ENCODE measurements at places on chromosomes 7 and 10.

- no peak for DNase-seq
Measured at GRCh38 chr10:124002391-124003069, 90.9 kb downstream of the CHST15 start.

- no peak for DNase-seq
Measured at GRCh38 chr7:117572856-117573620, 93.2 kb downstream of the CFTR start.

DNA sequence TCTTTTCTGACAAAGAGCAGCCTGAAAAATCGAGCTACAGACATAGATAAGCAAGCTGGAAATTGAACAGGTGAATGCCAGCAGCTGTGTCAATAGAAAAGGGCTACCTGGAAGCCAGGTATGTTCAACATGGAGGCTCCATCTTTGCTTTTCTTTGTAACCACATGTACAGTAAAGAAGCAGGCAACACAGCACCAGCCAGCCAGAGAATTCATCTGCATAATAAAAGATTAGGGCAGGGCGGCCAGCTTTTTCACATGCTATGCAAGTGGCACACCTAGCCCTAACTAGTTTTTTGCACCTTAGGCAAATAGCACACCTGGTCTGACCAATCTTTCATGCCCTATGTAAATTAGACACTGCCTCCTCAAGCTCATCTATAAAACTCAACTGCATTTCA is 25.7 kb downstream of the COG5 start:
- no peak for DNase-seq

DNA sequence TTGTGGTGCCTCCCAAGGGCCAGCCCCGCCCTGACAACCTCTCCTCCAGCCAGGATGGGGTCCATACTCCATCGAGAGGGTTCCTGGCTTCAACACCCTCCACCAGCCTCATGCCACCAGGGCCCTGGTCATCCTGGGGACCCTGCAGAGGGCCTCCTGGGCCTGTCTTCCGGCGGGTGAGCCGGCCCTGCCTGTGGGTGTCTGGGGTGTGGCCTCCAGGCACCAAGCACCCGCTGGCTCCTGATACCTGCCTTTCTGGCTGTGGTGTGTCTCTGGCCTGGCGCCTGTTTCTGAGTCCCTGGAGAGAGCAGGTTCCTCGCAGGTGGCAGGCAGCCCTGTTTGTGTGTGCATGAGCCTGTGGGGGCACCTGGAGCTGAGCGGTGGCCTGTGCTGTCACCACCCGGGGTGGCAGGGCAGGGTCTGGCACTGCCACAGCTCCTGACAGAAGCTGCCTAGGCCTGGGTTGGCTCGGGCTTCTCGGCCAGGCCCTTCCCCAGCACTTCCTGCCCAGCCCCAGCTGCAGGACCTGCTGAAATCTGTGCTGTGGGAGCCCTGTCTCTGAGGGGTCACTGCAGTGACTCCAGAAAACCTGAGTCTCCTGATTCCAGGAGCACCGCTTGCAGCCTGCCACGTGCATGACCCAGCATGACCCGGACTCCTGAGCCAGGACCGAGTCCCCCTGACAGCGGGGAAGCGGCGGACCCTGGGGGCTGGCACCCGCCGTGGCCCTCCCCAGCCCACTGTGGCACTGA is 18.4 kb downstream of the ADAM8 start:
- DNase-seq: no peak

- no peak for DNase-seq
Measured at GRCh38 chr10:63901228-63901627, 380.0 kb downstream of the REEP3 start.

DNA sequence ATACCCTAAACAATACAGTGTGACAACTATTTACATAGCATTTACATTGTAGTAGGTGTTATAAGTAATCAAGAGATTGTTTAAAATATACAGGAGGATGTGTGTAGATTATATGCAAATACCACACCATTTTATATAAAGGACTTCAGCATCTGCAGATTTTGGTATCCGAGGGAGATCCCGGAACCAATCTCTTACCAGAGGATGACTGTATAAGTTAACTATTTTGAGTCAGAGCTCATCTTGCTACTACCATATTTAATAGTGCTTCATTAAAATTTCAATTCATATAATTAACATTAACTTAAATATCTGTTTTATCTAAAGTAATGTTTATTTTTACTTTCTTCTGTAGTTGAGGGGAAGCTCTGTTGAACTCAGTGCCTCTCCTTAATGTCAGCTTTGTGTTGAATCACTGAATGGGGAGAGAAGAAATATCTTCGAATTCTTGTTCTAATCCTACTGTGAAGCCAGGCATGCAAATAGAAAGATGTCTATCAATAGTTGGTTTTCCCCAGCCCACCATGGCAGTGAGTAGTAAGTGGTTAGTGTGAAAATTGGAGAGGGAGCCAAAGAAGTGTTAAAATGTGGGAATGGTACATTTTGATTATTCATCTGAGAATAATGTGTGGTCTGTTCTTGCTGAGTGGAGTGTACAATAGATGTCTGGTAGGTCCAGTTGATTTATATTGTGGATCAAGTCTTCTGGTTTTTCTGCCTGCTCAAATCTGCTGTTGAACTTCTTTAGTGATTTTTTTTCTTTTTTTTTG is 90.1 kb upstream of the CYP26C1 start:
- no peak for DNase-seq

- no peak for DNase-seq
Measured at GRCh38 chr7:27346531-27347275, 104.1 kb downstream of the EVX1 start.

GRCh38 chr10:30842185-30842584 is 189.5 kb downstream of the ZNF438 start:
- no peak for DNase-seq

DNA sequence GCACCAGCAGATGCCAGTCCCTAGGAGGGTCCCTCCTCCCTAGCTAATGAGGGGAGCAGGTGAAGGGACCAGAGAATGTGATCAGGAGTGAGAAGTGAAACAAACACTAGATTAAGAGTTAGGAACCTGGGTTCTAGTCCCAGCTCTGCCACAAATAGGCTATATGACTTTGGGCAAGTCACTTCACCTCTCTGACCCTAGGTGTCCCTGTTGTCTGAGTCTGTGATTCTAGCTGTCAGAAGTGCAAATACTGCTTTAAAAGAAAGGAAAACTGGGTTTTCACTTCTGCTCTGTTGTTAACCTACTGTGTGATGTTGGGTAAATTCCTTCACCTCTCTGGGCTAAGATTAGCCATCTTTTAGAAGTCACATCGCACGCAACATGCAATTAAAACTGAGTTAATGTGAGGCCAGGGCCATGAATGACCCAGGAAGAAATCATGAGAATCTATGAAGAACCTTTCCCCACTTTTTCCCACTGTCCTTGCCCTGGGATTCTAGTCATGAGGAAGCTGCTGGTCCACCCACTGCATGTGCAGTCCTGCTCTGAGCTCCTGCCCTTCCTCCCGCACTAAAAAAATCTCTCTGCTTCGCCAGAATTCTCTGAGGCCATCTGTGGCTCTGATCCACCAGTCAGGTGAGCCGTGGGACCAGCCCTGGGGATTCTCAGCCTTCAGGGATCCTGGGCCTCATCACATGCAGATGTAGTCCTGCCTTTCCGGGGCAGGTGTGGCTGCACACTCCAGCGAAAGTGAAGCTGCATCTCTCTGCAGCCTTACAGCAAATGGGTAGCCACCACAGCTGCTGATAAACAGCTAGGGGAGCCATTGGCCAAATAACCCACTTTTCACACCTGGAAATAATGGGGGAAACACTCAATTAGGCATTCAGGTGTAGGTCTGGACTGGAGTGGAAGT is 181.7 kb downstream of the PLXNA4 start:
- no peak for DNase-seq

GRCh38 chr7:10685040-10685439 is 288.6 kb upstream of the PHF14 start:
- no peak for DNase-seq

- DNase-seq: no peak
Measured at GRCh38 chr10:43961523-43962345, 313.1 kb upstream of the ZNF32 start.

- no peak for DNase-seq
Measured at GRCh38 chr7:100024020-100024619, 8.7 kb downstream of the ZKSCAN1 start.

DNA sequence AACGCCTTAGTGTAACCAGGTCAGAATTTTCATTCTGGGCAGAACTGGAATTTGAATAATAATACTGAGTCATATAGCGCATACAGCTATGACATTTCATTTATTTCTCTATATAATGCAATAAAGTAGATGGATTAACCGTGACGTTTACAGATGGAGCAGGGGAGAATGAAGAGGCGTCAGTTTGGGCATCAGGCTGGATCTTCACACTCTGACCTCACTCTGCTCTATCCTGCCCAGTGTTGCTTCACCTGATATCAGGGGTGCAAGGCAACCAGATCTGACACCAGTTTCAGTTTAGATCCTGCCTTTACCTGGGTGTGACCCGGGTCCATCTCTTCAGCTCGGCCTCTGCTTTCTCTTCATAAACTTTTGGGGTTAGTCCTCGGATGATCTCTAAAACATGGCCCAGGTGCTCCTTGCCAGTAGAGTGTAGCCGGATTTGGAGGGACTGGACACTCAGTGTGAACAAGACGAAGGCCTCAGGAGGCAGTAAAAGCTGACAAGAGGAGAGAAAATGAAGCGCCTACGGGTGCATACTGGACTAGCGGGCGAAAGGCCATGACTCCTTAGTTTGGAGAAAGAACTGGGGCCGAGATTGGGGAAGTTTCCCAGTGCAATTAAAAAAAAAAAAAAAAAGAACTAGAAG is 1.4 kb upstream of the ZYX start:
- no peak for DNase-seq

GRCh38 chr10:89367529-89367928 is 10.3 kb upstream of the IFIT1B start:
- peak; percentile 68 for DNase-seq

DNA sequence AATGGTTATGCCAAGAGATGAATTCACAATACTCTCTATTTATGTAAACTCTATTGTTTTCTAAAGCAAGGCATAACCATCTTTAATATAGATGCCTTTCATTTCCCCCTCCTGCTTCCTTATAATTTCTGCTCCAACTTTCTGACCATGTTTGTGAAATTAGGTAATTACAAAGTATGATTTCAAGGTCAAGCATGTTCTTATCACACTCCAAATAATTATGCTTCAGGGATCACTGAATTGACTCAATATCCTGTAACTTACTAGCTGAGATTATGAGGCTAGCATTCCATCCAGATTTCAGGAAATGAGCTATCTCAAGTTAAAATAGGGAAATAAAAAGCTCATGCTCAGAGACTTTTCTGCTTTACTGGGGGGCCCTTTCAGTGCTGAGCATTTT is 655.9 kb upstream of the IGFBP3 start:
- DNase-seq: no peak

DNA sequence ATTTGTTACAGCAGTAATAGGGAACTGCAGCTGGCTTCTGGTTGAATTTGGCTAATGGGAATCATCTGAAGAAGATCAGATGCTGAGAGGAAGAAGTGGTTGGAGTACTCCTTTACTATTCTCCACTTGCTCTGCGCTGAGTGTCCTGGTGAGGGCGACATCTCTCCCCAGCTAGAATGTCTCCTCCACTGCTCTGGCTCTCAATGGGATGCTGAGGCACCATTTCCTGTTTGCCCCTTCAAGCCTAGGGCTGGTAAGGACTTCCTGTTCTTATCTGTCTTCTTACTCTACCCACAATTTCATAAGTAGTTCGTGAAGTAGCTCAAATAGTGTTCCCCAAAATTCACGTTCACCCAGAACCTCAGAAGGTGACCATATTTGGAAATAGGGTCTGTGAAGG is 43.2 kb upstream of the TES start:
- no peak for DNase-seq

DNA sequence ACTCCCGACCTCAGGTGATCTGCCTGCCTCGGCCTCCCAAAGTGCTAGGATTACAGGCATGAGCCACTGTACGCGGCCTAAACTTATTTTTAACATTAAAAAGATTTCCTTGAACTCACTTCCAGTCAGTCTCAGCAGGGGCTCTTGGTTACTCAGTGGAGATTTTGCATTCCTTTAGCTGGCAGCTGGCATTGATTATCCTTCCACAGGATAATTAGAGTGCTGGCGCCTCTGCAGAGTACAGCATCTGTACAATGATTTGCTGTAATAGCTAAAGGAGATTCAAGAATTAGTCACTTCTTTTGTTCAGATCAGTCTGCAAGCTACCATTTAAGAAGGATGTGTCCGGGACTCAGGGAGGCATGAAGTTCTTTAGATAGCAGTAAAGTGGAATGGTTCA is 125.0 kb upstream of the NPY start:
- DNase-seq: no peak

GRCh38 chr7:34726221-34726620 is 68.2 kb downstream of the NPSR1 start:
- no peak for DNase-seq

GRCh38 chr10:104096692-104097091 is 11.0 kb upstream of the COL17A1 start:
- no peak for DNase-seq

- no peak for DNase-seq
Measured at GRCh38 chr10:17278607-17279240, 50.7 kb downstream of the VIM start.

- DNase-seq: no peak
Measured at GRCh38 chr10:12949248-12949647, 52.3 kb downstream of the CCDC3 start.

GRCh38 chr10:49534670-49535381 is 4.1 kb downstream of the ERCC6 start:
- peak; percentile 74 for DNase-seq

GRCh38 chr7:129980667-129981066 is 27.9 kb upstream of the UBE2H start:
- no peak for DNase-seq

- DNase-seq: peak; percentile 88
Measured at GRCh38 chr10:101839416-101840063, 4.1 kb downstream of the KCNIP2 start.

DNA sequence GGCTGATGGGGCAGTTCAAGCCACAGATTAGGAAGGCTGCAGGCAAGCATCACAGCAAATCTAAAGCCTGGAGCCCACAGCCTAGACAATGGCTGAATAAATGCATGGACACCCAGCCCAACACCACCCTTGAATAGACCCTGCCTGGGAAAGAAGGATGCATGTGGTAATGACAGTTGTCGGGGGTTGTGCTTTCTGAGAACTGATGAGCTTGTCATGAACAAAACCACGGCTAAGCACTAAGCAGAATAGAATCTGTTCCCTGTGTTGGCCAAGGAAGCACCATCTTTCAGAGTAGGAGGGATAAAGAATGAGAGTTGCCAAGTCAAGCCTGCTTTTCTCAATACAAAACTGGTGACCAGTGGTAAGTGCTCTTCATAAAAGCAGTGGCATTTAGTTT is 66.1 kb upstream of the JCAD start:
- no peak for DNase-seq

DNA sequence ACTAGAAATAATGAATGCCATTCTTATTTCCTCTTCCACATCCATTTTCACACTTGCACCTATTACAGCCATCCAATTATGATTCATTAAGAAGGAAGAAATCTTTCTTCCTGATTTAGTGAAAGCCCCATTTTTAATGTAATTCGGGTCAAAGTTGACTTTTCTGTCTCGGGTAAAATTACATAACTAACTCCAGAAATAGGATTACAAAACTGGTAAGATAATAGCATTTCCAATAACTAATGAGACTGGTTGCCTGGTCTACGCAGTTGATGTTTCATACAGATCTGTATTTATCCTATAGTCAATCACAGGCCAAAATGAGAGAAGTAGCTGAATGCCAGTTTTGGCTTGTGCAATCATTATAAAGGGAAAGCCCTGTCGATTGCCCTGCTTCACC is 651.5 kb upstream of the NRP1 start:
- no peak for DNase-seq

All from GM20000 (cell line).